AG08396 (cell line): ENCODE measurements at places on chromosomes 11 and 22.

GRCh38 chr11:40118780-40119179 is 1340.7 kb downstream of the LRRC4C start:
- no peak for DNase-seq

DNA sequence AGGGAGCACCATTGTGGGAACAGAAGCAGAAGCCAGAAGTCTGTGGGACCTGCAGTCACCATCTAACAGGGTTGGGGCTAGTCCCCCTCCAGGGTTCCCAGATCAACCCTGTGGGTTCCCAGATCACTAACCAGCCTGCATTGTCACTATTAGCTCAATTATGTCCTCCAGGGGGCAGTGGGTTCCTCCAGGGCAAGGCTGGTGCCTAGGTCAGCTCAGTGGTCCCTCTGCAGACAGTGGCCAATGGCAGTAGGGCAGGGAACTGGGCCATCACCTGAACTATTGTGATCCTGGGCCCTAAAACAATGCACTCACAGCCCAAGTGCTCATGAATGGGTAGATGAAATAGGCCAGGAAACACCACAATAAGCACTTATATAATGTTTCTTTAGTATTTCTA is 18.8 kb upstream of the PRSS23 start:
- no peak for DNase-seq

DNA sequence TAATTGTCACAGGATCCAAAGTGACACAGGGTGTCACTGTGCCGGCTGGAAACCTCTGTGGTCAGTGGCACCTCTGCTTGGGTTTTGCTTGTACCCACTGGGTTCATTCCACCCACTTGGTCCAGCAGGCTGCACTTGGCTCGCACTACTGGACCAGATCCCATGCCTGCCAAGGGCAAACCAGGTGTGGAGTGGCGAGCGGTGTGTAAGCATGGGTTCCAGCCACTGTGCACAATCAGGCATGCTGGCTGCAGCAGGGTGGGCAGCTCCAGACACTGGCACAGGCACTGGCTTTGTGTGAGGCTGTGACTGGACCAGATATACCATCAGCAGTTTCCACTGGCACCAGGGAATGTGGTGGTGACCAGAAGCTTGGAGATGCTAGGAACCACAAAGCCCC is 261.4 kb downstream of the KCNA4 start:
- DNase-seq = no peak

GRCh38 chr11:86741484-86741835 is 58.9 kb upstream of the PRSS23 start:
- no peak for DNase-seq

DNA sequence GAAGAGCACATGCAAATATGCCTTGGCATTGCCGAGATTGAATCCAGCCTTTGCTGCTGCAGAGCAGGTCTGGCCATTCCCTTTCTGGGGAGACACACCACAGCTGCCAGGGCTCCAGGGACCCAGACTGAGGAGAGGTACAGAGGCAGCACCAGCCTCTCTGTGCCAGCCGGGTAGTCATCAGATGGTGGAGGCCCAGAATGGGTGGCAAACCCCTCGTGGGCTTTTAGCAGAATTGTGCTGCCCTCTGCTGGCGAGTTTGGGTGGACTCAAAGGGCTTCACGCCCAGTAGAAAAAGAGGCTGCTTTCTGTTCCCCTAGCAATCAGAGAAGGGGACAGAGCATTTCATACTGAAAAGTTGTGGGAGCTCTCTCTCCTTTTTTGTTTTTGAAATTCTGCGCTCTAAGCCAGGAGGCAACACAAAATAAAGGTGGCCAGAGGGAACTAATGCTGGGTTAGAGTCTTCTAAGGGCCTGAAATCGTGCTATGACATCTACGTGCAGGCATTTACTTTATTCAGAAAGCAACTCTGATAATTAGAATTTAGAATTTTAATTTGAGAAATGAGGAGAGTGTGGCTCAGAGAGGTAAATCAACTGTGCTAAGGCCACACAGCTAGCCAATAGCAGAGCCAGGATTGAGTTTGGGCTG is 158.8 kb upstream of the NAV2 start:
- peak; percentile 73 for DNase-seq

GRCh38 chr11:61327669-61328071 is 5.2 kb downstream of the DDB1 start:
- DNase-seq = peak; percentile 27

DNA sequence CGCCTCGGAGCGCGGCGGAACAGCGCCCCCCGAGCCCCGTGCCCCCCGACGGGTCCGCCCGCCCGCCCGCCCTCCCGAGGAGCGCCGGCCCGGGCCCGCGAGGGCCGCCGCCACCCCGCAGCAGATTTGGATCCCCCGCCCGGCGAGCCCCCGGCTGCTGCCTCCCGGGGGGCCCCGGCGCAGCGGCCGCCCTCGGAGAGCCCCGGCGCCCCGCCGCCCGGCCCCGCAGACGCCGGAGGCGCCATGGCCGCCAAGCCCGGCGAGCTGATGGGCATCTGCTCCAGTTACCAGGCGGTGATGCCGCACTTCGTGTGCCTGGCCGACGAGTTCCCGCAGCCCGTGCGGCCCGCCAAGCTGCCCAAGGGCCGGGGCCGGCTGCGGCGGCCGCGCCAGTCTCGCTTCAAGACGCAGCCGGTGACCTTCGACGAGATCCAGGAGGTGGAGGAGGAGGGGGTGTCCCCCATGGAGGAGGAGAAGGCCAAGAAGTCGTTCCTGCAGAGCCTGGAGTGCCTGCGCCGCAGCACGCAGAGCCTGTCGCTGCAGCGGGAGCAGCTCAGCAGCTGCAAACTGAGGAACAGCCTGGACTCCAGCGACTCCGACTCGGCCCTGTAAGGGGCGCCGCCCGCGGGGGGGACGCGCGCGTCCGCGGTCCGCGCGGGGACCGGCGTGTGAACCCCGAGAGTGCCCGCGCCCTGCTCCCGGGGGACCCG is 380 bp downstream of the C11orf96 start:
- DNase-seq = peak; percentile 53

- DNase-seq = peak; percentile 11
Measured at GRCh38 chr11:103842795-103843194, 193.6 kb upstream of the DDI1 start.

- no peak for DNase-seq
Measured at GRCh38 chr22:35957589-35957988, 71.0 kb downstream of the RBFOX2 start.

DNA sequence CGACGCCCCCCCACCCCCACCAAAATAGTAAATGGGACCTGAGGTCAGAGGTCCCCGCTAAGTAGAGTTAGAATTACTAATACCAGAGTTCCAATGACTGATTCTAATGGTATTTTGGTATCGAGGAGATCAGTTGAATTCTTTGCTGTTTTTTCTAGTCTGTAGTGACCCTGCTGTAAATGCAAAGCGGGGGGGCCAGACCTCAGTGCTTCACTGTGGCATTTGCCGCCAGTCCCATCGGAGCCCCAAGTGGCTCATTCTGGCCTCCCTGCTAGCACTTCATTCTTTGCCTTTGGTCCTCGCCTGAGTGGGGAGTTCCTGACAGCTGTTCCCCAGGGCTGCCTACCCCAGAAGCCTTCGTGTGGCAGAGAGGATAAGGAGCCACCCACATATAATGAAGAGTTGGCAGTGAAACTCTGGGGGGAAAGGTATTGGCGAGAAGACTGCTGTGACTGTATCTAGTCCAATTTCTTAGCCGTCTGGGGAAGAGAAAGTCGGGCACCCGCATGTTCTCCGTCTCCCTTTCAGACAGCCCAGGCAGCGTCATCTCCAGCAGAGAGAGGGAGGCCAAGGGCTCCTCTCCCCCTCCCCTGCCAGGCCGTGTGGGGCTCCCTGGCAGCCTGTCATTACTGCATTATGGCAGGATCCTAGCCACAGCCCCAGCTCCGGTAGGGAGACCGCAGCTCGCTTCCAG is 19.4 kb upstream of the CABP7 start:
- DNase-seq = peak; percentile 69

- DNase-seq = no peak
Measured at GRCh38 chr11:119700030-119700429, 29.0 kb downstream of the NECTIN1 start.

GRCh38 chr11:28627690-28628255 is 519.6 kb downstream of the METTL15 start:
- no peak for DNase-seq

DNA sequence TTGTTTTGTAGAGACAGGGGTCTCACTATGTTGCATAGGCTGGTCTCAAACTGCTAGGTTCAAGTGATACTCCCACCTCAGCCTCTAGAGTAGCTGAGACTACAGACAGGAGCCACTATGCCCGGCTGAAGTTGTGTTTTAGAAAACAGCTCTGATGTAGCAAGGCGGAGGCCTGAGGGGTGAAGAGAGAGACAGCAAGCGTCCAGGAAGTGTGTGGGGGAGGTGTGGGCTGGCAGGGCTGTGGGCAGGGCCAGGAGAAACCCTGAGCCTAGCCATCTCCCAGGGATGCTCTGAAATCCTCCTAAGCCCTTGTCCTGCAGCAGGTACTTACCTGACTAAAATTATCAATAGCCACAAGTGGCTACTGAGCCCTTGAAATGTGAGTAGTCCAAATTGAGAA is 16.1 kb upstream of the RPS3 start:
- DNase-seq = no peak

DNA sequence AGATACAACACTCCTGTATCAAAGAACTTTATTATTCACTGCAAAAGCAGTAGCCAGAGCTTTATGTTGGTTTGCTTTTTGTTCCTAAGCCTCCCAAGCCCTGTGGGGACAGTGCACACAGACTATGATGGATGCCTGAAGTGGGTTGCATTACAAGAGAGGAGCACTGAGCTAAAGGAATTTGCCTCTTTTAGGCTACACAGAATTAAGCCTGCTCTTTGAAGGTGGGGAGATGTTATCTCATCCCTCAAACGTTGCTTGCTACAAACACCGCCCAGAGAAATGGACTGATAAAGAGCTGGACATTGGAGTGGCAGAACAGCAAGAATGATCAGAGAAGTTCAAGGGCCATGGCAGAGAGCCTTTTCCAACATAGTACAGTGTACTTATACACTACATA is 2.5 kb upstream of the POGLUT3 start:
- DNase-seq = no peak

DNA sequence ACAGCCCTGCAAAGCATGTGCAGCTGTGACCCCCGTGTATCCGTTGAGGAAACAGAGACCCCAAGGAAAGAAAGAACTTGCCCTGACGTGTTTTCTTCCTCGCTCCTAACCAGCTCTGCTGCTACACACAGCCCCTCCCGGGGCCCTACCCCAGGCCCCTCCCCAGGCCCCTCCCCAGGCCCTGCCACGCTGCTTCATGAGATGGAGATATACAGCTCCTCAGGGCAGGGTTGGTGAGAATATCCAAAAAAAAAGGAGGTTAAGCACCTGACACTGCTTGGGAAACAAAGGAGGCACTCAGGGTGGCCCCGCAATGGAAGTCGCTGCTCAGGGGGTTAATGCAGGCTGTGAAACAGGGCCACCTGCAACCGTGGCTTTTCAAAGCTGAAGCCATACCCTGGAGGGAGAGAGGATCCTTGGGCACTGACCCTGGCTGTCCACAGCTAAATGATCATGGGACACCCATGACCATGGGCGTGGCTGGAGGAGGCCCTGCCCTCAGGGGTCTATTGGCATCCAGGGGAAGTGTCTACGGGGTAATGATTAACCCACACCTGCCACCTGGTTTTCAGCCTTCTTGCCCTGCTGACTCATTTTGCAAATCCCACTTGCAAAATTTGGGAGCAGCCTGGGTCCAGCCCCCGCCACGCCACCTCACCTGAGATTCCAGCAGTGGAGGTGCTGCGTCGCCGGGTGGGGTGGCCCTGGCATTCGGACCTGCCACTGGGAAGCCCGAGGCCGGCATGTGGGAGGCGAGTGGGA is 112.1 kb upstream of the ANO1 start:
- DNase-seq = no peak

GRCh38 chr11:118145285-118146227 is 7.1 kb downstream of the SCN4B start:
- DNase-seq = peak; percentile 95

- no peak for DNase-seq
Measured at GRCh38 chr11:30578406-30578805, 7.7 kb downstream of the MPPED2 start.

DNA sequence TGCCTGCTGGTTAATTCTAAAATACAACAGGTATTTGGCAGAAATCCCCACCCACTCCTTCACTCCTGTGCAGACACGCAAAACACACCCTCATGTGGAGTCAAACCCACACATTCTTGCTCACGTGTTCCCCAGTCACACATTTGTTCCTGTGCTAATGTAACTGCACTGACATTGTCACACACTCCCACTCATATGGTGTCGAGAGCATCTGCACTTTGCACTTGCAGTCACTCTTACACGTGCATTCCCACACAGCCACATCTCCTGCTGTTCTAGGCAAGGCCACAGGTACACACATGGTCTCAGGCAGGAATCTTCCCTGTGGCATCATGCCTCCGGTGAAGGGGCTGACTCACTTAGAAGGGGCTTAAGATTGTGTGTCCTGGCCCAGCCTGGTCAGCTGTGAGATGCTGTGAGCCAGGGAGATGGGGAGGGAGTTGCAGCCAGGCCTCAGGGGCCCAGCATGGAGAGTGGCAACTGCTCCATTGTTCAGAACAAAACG is 395.0 kb downstream of the TENM4 start:
- DNase-seq = no peak
